ELF-1 (cell line): ENCODE measurements at places on chromosomes 3 and 15.

DNA sequence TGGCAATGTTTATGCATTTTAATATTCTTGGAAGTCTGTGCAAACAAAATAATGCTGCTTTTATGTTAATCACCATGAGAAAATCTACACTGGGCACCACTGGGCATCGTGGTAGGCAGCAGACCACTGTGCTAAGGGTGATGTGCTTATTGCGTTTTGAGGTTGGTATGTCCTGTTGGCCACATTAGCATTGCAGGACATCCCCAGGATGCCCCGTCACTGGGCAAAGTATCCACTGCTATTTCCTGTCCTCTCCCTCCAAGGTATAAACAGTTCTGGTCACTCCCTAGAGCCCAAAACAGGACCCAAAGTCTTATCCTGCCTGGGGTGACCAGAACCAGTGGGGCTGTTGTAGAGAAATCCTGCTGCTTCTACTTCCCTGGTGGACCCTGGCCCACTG is 284.2 kb upstream of the ROPN1 start:
- DNase-seq: no peak

GRCh38 chr3:30873671-30874070 is 20.8 kb downstream of the GADL1 start:
- no peak for DNase-seq

- DNase-seq: no peak
Observed at GRCh38 chr15:41978534-41978933, 6.2 kb upstream of the EHD4 start.

- DNase-seq: no peak
Observed at GRCh38 chr15:69509131-69509530, 56.5 kb downstream of the RPLP1 start.

GRCh38 chr3:121736112-121736511 is 13.4 kb downstream of the GOLGB1 start:
- no peak for DNase-seq

DNA sequence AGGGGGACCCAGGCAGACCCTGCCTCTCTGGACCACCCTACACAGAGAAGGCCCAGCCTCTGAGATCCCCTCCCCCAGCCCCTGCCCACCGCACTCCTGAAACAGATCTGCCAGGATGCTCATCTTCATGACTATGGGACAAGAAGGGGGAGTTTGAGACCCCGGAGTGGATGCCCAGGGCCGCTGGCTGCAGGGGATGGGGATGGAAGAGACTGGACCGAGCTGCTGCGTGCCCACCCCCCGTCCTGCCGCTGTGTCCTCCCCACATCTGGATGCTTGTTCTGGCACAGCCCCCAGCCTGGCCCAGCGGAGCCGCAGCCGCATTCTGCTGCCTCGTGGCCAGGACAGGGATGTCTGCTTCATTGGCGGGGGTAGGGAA is 30.3 kb upstream of the SEMA3F start:
- DNase-seq: no peak

- DNase-seq: peak; percentile 8
Observed at GRCh38 chr15:61830536-61831330, 229.5 kb downstream of the VPS13C start.

- DNase-seq: no peak
Observed at GRCh38 chr3:37229740-37230139, 55.4 kb upstream of the LRRFIP2 start.

GRCh38 chr3:124177071-124177470 is 185.1 kb upstream of the ROPN1 start:
- DNase-seq: peak; percentile 47

DNA sequence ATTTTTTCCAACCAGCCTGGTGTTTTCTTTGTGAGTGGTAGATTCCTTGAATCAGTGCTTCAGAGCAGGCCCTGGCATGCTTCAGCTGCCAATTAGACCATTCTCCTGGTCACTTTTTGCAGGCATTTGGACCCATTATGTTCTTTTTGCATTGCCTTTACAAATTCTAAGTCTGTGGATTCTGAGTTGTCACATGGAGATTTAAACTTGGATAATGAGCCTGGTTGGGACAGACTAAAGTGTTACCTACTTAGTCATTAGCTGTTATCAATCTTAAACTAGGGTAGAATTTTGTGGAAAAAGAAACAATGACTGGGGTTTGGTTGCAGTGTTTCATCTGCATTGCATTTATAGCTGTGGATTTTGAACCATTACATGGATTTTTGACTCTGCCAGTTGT is 40.6 kb downstream of the ARHGEF26 start:
- DNase-seq: no peak

DNA sequence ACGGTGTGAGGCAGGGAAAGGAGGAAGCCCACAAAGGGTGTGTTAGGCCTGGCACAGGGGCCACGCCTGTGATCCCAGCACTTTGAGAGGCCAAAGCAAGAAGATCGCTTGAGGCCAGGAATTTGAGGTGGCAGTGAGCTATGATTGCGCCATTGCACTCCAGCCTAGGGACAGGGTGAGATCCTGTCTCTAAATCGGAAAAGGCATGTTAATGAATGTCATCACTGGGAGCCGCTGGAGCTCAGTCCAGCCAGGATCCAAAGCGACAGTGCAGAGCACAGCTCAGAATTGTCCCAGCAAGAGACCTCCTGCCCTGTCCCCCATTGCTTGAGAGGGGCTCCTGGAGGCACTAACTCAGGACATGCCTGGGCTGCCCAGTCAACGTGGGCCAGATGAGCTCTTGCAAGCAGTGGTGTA is 15.0 kb upstream of the FBLN2 start:
- DNase-seq: no peak

GRCh38 chr3:108219336-108219735 is 2.9 kb downstream of the IFT57 start:
- no peak for DNase-seq

GRCh38 chr15:69090197-69090948 is 70.1 kb upstream of the GLCE start:
- DNase-seq: peak; percentile 50

GRCh38 chr15:72800833-72801481 is 17.4 kb upstream of the ADPGK start:
- no peak for DNase-seq

- DNase-seq: no peak
Observed at GRCh38 chr15:31145271-31145911, 43.9 kb upstream of the TRPM1 start.

GRCh38 chr3:119745942-119746341 is 36.0 kb upstream of the NR1I2 start:
- DNase-seq: no peak

DNA sequence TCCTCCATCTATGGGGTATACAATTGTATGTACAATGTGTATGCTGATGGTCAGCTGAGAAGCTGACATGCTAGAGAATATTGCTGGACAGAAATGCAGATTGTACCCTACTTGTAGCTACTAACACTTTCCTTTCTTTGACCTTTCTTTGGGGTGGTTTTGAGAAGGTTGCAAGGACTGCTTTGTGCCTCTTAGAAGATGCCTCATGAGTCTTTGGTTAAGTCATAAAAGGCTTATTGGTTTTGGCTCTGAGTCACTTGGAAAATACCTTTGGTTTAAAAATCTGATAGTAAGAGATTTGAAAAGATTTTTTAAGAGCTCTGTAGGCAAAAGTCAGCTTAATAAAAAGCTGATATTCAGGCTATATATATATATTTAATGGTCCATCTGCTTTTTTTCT is 71.5 kb downstream of the ZMAT3 start:
- DNase-seq: no peak

DNA sequence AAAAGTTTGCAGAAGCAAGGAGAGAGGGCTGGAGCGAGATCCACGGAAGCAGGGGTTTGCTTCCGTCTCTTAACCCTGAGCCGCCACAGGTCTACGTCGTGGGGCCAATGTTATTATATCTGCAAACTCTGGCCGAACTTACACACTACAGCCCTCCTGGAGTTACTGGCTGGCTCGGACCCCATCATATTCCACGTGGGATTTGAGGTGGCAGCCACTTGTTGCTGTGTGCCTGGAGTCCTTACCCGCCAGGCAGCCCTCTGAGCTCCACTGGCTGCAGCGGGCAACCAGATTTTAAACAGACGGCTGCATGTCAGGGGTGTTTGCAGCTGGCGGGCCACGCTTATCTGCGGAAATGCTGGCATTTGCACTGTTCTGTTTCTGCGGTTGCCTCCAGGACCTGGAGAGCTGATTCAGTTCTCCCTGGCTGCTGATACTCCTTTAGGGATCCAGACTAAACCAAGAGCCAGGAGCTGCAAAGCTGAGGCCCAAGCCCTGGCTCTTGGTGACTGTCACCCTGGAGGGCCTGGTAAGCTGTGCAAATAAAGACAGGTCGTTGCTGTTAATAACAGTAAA is 34.7 kb downstream of the TM2D3 start:
- no peak for DNase-seq

DNA sequence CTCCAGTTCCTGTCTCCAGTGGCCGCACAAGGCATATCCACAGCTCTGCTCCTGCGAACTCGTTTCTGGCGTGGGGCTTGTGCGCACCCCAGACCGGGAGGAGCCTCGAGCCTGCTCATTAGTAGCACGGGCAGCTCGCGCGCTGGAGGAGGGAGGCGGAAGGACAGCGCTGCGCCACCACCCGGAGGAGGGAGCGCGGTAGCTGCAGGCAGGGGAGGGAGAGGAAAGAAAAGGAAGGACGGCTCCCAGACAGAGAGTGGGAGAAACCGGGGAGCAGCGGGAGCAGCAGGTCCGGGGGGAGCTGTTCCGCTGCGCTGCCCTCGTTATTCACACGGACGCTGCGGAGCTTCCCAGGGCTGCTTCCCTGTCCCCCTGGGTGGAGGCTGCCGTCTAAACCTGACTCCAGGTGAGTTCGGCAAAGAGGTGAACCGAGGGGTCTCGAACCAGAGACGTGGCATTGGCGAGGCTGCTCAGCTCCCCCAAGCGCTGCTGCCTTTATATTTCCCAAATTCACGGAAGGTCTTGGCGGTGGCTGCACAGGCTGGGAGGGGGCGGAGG is 121.3 kb upstream of the ZNF717 start:
- peak; percentile 79 for DNase-seq

DNA sequence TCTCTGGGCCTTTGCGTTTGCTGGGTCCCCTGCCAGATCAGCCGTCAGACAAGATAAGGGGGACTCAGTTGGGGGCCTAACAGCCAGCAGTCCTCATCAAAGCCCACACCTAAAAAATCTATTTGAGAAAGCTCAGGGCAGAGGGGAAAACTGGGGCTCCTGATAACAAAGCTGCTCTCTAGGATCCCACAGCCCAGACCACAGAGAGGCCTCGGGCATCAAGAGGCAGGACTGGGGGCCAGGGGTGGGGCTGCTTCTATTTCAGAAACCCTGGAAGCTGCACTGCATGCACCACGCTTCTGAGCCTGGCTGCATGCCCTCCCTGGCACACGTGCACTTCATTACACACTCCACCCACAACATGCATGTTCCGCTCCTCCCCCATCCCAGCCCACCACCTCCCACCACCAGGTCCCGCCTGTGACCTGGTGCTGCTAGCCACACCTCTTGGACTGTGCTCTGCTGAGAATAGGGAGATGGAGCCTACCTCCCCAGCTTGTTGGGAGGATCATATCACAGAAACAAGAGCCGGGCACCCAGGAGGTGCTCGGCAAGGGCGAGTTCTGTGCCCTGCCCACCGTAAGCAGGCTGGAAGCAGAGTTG is 26.6 kb downstream of the FBLN2 start:
- DNase-seq: no peak

- DNase-seq: no peak
Observed at GRCh38 chr15:78915341-78916087, 29.3 kb downstream of the CTSH start.

- peak; percentile 21 for DNase-seq
Observed at GRCh38 chr3:45120359-45121158, 25.6 kb downstream of the CDCP1 start.

- no peak for DNase-seq
Observed at GRCh38 chr3:99839613-99840012, 22.0 kb downstream of the CMSS1 start.

- no peak for DNase-seq
Observed at GRCh38 chr3:156341831-156342416, 213.0 kb downstream of the SSR3 start.

- DNase-seq: no peak
Observed at GRCh38 chr3:6229778-6230410, 631.0 kb upstream of the GRM7 start.
